ENCODE measurements at places on chromosomes 4 and X.

GRCh38 chrX:103565197-103565596, 20.1 kb upstream of the TCEAL4 start:
- H3K27me3 ChIP-seq: no peaks in the 10 kb centered on the region
- no peak overlapping the region for H3K27ac ChIP-seq
- H3K4me1 ChIP-seq: no peaks in the 10 kb centered on the region
- no peak for DNase-seq

DNA sequence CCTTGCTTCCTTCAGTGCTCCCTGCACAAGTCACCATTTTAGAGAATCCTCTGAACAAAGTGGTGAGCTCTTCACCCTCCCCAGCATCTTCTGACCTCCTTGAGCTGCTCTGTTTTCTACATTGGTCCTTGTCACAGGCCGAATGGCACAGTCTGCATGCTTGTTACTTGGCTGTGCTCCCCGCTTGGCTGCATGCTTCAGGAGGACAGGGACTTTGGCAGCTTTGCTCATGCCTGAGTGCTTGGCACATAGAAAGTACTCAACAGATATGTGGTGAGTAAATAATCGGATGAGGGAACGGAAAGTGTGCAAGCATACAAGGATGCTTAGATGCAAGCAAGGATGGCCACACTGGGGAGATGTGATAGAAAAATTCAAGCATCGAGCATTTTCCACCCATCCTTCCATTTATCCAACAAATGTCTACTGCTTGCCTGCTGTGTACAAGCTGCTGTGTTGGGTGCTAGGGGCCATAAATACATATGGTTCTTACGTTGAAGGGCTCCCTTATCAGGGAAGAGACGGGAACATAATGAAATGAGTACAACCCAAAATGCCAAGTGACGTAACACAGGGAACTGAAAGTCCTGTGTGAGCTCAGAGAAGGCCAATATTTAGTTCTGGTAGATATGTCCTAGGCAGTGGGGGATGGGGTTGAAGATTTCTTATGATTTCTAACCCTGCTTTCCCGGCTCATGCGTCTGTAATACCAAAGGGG, 31.2 kb downstream of the SLC2A9 start:
- DNase-seq: no peak
- no peak overlapping the region for H3K27ac ChIP-seq
- H3K4me1 ChIP-seq: no peaks in the 10 kb centered on the region
- H3K27me3 ChIP-seq: no peaks in the 10 kb centered on the region
- no peak overlapping the region for H3K4me3 ChIP-seq

DNA sequence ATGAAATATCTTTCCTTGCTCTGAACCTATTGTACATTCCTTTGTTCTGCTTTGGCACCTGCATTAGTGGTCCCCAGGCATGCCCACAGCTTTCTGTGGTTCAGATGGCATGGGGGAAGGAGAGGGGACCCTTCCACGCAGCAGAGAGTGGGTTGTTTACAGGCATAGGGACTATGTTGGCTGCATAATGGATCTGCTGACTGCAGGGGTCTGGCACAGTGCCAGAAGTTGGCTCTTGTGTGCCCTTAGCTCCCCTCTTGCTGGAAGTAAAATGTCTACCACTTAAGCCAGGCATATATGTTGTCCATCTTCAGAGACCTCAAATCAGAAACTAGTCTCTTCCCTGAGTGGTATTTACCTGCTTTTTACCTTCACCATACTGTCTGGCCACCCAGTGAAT, 651.9 kb upstream of the PCDH7 start:
- DNase-seq: no peak
- H3K27ac ChIP-seq: no peak overlapping the region
- no peaks in the 10 kb centered on the region for H3K27me3 ChIP-seq
- no peak overlapping the region for H3K4me3 ChIP-seq
- no peaks in the 10 kb centered on the region for H3K4me1 ChIP-seq
- no peaks in the 10 kb centered on the region for H3K36me3 ChIP-seq

DNA sequence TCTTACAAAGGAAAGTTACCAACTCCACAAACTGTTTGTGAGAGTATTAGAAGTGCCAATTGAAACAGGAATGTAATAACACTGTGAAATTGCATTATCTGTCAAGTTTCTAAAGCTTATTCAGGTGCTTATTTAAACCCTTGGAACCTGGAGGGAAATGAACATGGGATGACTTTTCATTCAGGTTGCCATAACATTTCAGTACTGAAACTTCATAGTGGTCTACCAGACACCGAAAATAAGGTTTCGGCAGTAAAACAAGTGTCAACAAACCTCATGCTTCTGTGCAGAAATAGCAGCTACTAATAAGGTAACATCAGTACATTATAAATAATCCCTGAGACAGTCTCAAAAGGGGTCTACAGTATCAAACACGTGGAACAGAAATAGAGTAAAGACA, 890.7 kb upstream of the INTU start:
- no peak overlapping the region for H3K27ac ChIP-seq
- no peaks in the 10 kb centered on the region for H3K36me3 ChIP-seq
- no peaks in the 10 kb centered on the region for H3K27me3 ChIP-seq
- no peak for DNase-seq
- no peak overlapping the region for H3K4me3 ChIP-seq
- H3K4me1 ChIP-seq: no peaks in the 10 kb centered on the region

DNA sequence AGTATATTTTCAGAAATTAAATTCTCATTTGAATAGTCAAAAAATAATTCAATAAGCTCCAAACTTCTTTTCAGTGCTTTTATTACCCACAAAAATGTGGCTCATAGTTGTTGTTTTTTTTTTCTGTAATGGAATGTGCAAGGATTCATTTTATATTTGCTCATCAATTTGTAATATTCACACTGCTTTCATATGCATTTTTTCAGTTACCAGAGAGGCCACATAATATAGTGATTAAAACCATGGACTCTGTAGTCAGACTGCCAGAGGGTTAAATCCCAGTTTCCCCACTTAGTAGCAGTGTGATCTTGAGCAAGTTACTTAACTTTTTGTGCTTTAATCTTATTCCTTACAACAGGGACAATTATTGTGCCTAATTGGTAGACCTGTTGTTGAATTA, 64.5 kb downstream of the FAM9B start:
- H3K27me3 ChIP-seq: no peaks in the 10 kb centered on the region
- no peak overlapping the region for H3K4me3 ChIP-seq
- peaks cover 2% of the 10 kb centered on the region for H3K36me3 ChIP-seq

GRCh38 chrX:17967888-17968287, 106.8 kb upstream of the RAI2 start:
- no peaks in the 10 kb centered on the region for H3K36me3 ChIP-seq
- no peak overlapping the region for H3K4me3 ChIP-seq
- peaks cover 7% of the 10 kb centered on the region for H3K4me1 ChIP-seq

GRCh38 chr4:120105472-120105871, 38.8 kb upstream of the MAD2L1 start:
- H3K27ac ChIP-seq: no peak overlapping the region
- H3K4me3 ChIP-seq: no peak overlapping the region
- no peaks in the 10 kb centered on the region for H3K36me3 ChIP-seq

- H3K27me3 ChIP-seq: no peaks in the 10 kb centered on the region
- H3K4me1 ChIP-seq: peaks cover 4% of the 10 kb centered on the region
- no peak for DNase-seq
- no peak overlapping the region for H3K27ac ChIP-seq
- no peak overlapping the region for H3K4me3 ChIP-seq
These were observed 16.2 kb downstream of the RBM47 start for GRCh38 chr4:40613456-40613855.

GRCh38 chr4:156326246-156326645, 372.6 kb upstream of the CTSO start:
- H3K27me3 ChIP-seq: no peaks in the 10 kb centered on the region
- no peaks in the 10 kb centered on the region for H3K36me3 ChIP-seq
- no peak overlapping the region for H3K27ac ChIP-seq
- no peak for DNase-seq

DNA sequence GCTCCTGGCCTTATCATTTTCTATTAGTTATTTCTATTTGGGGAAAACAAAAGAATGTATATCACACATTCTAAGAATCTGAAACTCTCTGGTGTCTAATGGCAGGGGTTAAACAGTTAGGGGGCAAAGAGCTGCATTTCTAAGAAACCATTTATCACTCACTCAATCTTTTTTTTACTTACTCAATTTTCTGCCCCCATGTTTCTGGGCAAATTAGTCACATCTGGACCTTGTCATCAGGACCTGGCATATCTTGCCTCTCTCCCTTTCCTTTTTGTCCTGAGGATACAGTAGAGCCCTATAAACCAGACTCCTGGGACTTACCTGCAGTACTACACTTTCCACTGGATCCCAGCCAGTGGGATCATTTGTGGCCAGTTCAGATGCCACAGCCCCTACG, 89.1 kb downstream of the ANXA3 start:
- H3K27ac ChIP-seq: no peak overlapping the region
- H3K4me3 ChIP-seq: no peak overlapping the region
- H3K4me1 ChIP-seq: peaks cover 1% of the 10 kb centered on the region

DNA sequence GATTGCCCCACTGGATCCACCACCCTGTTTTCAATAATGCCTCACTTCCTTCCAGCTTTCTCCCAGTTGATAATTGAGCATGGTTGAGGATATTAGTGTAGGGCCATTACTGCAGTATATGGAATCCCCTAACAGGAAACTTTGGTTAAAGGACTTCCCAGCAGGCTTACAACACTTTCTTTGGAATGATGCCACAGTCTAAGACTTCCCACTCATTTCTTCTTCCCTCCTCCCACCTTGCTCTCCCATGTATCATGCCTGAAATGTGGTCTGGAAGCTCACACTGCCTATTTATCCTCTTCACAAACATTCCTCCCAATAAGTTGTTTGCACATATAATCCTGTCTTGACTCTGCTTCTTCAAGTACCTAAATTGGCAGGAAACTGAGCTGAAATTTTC, 863.3 kb downstream of the CENPC start:
- H3K27me3 ChIP-seq: no peaks in the 10 kb centered on the region
- DNase-seq: no peak
- no peak overlapping the region for H3K27ac ChIP-seq
- H3K4me3 ChIP-seq: no peak overlapping the region

DNA sequence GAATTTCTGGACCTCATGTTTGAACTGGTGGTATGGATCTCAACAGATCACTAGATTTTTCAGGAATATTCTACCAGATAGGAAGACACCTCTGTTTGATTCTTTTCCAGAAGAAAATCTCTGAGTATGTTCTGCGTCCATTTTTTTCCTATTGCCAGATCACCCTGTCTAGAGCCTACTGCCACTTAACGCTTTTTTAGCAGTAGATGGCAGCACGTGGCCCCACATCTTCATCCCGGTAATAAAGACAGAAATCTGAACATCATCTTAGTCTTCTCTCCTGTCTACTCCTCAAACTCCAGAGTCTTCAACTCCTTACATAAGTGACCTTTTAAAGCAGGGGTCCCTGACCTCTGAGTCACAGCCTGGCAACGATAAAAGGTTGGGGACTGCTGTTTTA, 184.7 kb downstream of the TMA16 start:
- H3K4me1 ChIP-seq: no peaks in the 10 kb centered on the region
- no peaks in the 10 kb centered on the region for H3K27me3 ChIP-seq
- no peak overlapping the region for H3K27ac ChIP-seq
- DNase-seq: no peak
- no peaks in the 10 kb centered on the region for H3K36me3 ChIP-seq

- H3K4me3 ChIP-seq: no peak overlapping the region
- H3K27ac ChIP-seq: peak overlapping the region; percentile 26
- H3K36me3 ChIP-seq: peaks cover 4% of the 10 kb centered on the region
- DNase-seq: no peak
- H3K27me3 ChIP-seq: no peaks in the 10 kb centered on the region
These were observed 114.5 kb downstream of the SORBS2 start for GRCh38 chr4:185697488-185697887.

GRCh38 chrX:135516376-135516775, 4.1 kb upstream of the INTS6L start:
- H3K27me3 ChIP-seq: no peaks in the 10 kb centered on the region
- no peak overlapping the region for H3K4me3 ChIP-seq
- H3K36me3 ChIP-seq: no peaks in the 10 kb centered on the region
- H3K27ac ChIP-seq: no peak overlapping the region
- peaks cover 2% of the 10 kb centered on the region for H3K4me1 ChIP-seq
- no peak for DNase-seq

DNA sequence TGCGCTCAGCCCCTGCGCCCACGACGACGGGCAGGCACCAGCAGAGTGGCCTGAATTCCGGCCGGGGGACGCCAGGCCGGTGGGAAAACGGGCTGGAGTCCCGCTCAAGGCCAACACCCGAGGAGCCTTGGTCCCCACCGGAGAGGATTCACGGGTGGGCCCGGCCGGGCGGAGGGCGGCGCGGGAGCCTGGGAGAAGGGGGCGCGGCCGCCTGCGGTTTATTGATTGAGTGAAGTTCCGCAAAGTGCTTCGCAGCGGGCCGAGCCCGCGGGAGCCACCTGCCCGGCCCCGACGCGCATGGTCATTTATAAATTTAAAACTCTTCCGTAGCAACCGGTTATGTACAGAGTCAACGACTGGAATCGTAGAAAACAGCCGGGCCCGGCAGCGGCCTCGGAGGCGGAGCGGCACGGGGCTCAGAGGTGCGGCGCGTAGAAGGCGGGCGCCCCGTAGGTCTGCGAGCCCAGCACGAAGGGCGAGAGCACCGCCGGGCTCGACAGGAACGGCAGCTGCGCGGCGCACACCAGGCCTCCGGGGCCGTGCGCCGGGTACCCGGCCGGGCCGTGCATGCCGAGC, 3.6 kb downstream of the NKX1-1 start:
- H3K4me3 ChIP-seq: no peak overlapping the region
- peaks cover 12% of the 10 kb centered on the region for H3K27me3 ChIP-seq
- H3K27ac ChIP-seq: no peak overlapping the region
- peaks cover 4% of the 10 kb centered on the region for H3K36me3 ChIP-seq
- DNase-seq: no peak

- no peak for DNase-seq
- H3K36me3 ChIP-seq: peaks cover 7% of the 10 kb centered on the region
- H3K27me3 ChIP-seq: no peaks in the 10 kb centered on the region
- no peak overlapping the region for H3K4me3 ChIP-seq
These were observed 28.1 kb downstream of the SLC25A43 start for GRCh38 chrX:119427024-119427794.

GRCh38 chrX:115259238-115259875, 25.5 kb upstream of the LRCH2 start:
- no peak for DNase-seq
- H3K27ac ChIP-seq: no peak overlapping the region
- H3K36me3 ChIP-seq: no peaks in the 10 kb centered on the region
- no peak overlapping the region for H3K4me3 ChIP-seq
- H3K27me3 ChIP-seq: peaks cover 2% of the 10 kb centered on the region

DNA sequence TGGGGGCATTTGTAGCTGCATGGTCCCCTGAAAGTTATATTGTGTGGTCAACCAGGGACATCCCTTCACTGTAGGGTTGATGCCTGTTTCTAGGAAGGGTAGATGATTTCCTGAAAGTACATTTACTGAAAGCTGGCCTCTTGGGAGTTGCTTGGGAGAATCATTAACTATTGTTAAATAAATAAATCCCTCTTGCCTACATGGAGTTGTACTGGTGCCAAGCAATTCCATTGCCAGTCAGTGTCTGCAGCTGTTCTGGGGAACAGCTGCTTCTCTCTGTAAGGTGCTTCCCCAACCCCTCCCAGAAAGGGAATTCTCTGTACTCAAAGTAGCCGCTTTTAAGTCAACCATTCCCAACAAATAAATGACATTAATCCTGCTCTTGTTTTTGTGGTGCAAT, 51.1 kb downstream of the C4orf51 start:
- H3K4me3 ChIP-seq: peak overlapping the region; percentile 40
- no peaks in the 10 kb centered on the region for H3K27me3 ChIP-seq
- peak overlapping the region; percentile 92 for H3K27ac ChIP-seq

- H3K27ac ChIP-seq: no peak overlapping the region
- no peak overlapping the region for H3K4me3 ChIP-seq
- no peaks in the 10 kb centered on the region for H3K4me1 ChIP-seq
These were observed 290.7 kb upstream of the TENM3 start for GRCh38 chr4:181952478-181952877.
